HuH-7 (cell line): ENCODE measurements at places on chromosomes 6 and 20.
A peak's percentile ranks its signal among the peaks of the same experiment; 100 is the strongest.

- DNase-seq: peak; percentile 11
These were observed 106.9 kb downstream of the FAM50B start for GRCh38 chr6:3956054-3956453.

GRCh38 chr6:155693573-155694418, 238.2 kb upstream of the NOX3 start:
- peak; percentile 41 for DNase-seq

GRCh38 chr6:21596145-21596948, 2.8 kb downstream of the SOX4 start:
- DNase-seq: no peak

DNA sequence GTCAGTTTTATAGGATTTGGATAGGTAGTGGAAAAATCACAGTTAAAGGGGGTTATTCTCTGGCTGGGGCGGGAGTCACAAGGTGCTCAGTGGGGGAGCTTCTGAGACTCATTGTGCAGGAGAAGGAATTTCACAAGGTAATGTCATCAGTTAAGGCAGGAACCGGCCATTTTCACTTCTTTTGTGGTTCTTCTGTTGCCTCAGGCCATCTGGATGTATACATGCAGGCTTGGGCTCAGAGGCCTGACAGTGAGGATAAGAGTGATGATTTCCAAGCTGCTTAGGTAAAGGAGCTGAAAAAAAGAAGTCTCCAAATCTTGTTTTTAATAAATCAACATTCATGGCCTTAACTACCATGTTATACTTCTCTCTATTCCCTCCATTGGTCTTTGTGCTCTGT, 622.9 kb upstream of the ID4 start:
- DNase-seq: no peak

- DNase-seq: no peak
These were observed 12.7 kb upstream of the BAK1 start for GRCh38 chr6:33592595-33593413.

DNA sequence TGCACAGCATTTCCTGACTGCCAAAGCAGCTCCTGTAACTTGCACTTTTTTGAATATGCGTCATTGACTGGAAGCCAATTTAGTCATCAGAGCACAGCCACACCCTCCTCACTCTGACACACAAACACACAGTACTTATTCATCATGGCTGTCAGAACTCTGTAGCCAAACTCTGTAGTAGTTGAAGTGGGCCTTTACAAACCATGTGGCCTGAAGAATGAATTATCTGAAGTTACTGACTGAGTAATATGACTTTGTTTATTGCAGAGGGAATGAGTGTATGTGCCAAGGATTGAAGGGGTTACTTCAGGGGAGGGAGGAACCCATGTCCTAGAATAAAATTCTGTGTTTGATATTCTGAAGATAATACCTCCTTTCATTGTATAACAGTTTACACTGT, 102.7 kb downstream of the FIG4 start:
- peak; percentile 20 for DNase-seq

DNA sequence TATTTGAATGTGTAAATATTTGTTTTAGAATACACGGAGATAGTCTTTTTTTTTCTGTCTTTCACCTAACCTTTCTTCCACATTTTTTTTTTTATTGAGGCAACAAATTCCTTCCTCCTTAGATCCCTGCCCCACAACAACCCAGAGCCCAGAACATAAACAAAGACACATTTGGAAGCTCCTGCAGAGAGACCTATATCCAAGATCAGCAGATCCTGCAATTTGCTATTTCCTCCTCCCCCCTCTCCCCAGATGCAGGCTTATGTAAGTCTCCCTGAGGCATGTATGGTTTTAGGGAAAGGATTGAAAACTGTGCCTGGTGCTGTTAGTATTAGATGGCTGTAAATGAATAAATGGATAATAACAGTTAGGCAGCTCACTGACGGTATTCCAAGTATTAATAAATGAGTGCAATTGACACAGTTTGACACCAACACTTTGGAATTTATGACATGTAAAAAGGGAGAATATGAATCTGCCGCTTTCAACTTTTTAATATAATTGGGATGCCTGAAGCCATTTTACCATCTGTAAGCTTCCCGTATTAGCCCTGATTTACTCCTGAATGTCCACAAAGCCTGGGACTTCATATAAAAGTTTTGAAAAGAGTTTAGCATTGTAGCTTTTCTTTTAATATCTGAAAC, 608.3 kb upstream of the CITED2 start:
- no peak for DNase-seq
